RWPE2 (cell line): ENCODE measurements at places on chromosomes 7 and 10.
A peak's percentile ranks its signal among the peaks of the same experiment; 100 is the strongest.

- peak; percentile 65 for DNase-seq
Observed at GRCh38 chr7:16644636-16645592, 640 bp downstream of the ANKMY2 start.

- DNase-seq, result no peak
Observed at GRCh38 chr10:101195921-101196320, 33.3 kb downstream of the LBX1 start.

DNA sequence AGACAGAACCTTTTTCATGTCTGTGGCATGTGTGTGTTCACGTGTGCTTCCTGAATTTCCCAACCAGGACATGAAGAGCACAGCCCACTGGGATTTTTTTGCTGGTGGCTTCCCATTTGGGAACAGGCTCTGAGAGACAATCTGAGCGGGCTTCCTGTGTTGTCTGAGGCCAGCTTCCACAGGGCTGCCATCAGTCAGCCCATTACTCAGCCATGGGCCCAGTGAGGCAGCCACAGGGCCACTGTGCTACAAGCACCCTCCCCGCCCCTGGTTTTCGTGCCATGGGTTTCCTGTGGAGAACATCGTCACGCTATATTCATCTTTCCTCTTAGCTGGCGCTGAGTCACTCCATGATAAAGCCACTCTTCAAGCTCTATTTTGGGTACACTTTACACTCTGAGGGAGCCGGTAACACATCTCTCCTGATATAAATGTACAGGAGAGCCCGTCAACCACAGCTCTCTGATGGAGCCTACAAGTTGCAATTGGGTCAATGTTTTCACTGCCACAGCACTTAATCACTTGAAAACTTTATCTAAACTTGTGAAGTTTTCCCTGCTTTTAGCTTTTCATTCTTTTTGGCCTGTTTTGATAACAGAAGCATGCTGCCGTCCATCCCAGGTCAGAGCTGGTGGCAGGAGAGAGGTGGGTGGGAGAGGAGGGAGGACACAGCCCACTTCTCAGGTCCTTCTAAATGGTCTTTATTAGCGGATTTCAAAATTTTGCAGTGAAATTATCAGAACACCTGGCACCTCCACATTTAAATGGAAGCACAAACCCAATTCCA, 96.9 kb downstream of the HIPK2 start:
- DNase-seq, result peak; percentile 86

DNA sequence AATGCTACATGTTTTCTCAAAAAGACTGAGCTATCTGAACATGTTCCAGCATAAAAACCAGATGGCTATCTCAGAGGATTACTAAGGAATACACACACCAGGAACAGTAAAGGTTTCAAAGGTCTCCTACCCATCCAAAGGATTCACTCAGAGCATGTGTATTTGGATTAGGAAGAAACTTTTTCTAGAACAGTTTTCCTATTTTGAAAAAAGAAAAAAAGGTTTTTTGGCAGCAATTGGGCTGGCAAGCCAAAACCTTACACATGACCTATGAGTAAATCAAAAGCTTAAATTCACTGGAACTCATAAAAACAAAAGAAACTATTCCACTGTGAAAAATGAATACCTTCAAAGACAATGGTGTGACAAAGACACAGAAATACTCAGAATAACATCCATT, 9.6 kb downstream of the TPK1 start:
- no peak for DNase-seq

- no peak for DNase-seq
Observed at GRCh38 chr7:102313997-102314780, 27.5 kb downstream of the SH2B2 start.

- DNase-seq, result no peak
Observed at GRCh38 chr7:30596014-30596641, 1.4 kb downstream of the GARS1 start.

GRCh38 chr10:101696632-101697031, 1.7 kb upstream of the FBXW4 start:
- no peak for DNase-seq

DNA sequence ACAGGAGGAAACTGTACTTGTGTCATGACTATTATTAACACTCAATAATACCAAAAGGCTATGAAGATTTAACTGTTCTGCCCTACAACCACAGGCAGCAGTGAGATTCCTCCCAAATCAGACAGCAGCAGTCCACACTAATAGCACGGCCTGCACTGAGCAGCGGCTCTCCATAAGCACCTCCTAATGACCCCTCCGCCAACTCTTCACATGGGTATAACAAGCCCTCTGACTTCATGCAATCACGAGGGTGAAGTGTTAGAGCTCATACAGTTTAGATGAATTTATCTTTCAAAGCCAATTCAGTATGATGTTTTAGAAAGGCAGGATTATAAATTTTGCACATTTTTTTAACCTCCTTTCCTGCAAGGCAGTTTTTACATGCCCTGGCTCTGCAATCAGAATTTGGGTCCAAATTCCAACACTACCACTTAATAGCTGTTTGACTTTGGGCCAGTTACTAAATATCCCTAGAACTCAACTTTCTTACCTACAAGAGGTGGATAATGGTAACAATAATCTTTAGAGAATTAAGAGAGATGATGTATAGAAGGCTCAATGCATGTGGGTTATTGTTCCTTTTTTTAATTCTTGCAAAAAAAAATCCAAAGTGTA, 617.1 kb downstream of the KCNMA1 start:
- no peak for DNase-seq

DNA sequence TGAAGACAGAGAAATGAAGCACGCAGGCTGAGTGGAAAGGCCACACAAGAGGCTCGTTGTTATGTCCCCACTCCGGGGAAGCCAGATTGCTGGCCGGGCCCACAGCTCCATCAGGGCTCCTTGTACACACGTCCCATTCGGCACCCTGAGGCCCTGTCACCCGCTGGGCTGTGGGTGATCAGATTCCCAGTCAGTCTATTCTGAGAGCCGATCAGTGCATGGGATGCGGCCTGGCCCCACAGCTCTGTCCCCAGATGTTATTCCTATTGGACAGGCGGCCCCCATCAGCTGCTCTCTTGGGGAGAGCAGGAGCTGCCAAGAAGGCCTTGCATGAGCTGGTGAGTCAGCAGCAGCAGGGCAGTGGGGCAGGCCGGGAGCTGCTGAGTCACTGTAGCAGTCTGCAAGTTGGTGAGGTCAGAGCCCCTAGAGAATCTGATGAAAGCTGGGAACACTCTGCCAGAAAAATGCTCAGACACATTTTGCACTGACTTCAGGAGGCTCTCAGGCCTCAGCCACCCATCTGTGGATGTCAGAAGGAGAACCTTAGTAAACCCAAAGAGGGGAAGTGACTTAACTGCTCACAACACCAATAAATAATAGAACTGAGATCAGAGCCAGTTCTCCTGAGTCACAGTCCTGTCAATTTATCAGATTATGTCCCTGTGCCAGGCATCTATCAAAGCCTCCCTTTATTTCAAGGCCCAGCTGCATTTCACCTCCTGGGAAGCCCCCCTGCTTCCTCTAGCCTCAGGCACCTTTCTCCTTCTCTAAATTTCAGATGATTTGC, 9.4 kb upstream of the PSAP start:
- DNase-seq, result peak; percentile 96

DNA sequence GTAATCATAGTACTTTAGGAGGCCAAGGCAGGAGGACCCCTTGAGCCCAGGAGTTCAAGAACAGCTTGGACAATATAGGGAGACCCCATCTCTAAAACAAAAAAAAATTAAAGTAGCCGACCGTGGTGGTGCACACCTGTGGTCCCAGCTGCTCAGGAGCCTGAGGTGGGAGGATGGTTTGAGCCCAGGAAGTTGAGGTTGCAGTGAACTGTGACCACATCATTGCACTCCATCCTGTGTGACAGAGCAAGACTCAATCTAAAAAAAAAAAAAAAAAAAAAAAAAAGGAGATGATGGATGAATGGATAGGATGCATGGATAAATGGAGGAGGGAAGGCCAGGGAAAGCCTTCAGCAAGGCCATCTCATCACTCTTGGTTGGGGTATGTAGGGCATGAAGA, 33.4 kb upstream of the BMPR1A start:
- no peak for DNase-seq

DNA sequence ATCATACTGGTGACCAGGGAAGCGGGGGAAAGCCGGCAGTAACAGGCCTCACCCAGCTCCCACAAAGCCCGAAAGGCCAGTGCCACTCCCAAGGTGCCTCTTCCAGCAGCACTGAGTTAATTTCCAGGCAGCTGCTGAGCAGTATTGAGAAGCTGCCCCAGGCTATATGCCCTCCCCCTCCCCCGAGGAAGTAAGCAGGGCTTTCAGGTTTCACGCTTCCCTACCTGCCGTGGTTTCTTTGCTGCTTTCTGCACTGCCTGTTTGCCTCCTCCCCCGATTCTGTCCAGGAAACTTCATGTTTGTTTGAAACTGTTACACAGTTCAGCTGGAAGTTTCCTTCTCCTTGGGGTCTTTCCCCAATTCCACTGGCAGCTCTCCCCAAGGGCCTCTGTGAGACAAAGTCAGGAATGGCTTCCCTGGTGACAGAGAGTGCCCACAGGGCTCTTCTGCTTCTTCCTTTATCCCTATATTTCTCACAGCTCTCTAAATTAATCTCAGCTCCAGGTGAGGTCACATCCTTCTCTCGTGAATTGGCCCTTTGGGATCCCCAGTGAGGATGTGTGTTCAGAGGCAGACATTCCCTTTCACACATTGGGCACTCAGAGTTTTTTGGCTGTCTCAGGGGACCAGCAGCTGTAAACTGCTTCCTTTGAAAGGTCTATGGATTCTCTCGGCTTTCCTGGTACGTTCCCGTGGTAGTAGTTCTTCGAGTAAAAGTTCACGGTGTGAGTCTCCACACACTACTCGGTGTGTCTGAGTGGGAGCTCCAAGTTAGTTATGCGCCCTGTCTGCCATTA, 19.4 kb downstream of the C1GALT1 start:
- no peak for DNase-seq
